Erythroblast (primary cell): ENCODE measurements at places on chromosomes 11 and 22.

- no peak for DNase-seq
Observed at GRCh38 chr11:57588046-57588710, 9.3 kb upstream of the SERPING1 start.

- no peak for DNase-seq
Observed at GRCh38 chr11:123457187-123457770, 27.2 kb downstream of the GRAMD1B start.

GRCh38 chr11:20014067-20014402 lies 146.2 kb downstream of the DBX1 start:
- DNase-seq = no peak

DNA sequence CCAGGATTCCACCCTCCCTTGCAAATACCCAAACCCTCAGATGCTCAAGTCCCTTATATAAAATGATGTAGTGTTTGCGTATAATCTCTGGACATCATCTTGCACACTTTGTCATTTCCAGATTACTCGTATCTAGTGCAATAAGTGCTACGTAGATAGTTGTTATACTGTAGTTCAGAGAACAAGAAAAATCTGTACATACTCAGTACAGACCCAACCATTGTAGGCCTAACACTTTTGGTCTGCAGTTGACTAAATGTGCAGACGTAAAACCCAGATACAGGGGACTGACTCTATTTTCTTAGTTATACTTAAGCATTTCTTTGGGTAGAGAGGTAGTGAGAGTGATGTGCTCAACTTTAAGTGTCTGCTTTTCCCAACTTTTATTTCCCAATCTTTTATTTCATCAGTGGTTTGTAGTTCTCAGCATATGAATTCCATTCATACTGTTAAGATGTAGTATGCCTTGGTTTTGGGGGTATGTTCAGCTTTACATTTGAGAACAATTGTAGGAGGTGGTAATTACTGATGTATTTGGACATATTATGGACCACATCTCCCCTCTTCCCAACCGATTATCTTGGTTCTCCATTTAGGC lies 43.9 kb downstream of the DDX6 start:
- DNase-seq = no peak

DNA sequence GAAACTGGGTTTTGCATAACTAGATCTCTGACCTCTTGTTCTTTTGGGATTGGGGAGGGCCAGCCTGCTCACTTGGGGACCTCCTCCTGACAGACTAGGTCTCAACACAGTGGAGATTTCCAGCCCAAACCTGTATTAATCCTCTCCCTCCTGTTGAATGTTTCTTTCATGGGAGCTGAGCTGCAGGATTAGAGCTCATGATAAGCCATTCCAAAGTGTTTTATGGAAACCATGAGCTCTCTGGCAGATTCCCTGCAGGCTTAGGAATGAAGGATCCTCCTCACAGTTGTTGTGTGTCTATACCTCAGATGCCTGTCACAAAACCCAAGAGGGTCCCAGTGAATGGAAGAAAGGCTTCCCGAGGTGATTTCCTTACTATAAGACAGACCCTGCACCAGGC lies 248.4 kb upstream of the B3GAT1 start:
- no peak for DNase-seq

GRCh38 chr22:29269230-29269604 lies 1.1 kb downstream of the EWSR1 start:
- DNase-seq = peak; percentile 49

DNA sequence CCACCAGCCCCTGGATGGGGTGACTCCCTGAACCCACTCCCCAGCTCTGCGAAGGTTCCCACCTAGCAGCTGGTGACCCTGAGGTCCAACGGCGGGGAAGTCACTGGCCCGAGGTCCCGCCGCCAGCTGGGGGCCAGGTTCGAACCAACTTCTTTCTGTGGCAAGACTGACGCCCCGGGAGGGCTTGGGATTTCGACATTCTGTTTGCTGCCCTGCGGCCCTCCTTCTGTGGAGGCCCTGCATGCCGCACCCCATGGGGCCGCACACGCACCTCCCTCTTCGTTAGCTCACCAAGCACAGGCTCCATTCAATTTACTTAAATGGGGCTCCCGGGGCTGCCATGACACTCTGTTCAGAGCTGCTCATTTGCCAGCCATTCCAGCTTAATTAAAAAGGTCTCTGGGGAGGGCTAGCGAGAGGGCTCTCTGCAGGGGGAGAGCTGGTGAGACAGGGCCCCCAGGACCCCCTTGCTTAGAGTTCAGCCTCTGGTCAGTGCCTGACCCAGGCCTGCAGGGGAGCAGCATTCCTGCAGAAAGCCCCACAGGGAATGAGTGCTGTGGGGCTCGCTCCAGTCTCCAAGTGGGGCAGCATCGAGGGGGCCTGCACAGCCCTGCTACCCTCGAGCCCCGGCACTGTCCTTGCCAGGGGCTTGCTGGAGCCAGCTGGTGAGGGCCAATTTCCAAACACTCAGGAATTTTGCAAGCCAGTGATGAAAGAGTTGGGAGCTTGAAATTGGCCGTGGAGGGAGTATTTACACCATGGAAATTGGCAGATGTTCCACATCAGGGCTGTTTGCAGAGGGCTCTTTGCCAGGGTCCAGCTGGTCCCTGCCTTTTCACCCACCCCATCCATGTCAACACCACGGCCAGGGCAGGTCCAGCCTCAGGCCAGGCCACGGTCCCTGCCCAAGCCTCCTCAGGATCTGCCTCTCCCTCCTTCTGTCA lies 80.8 kb downstream of the CACNA1I start:
- DNase-seq = no peak

DNA sequence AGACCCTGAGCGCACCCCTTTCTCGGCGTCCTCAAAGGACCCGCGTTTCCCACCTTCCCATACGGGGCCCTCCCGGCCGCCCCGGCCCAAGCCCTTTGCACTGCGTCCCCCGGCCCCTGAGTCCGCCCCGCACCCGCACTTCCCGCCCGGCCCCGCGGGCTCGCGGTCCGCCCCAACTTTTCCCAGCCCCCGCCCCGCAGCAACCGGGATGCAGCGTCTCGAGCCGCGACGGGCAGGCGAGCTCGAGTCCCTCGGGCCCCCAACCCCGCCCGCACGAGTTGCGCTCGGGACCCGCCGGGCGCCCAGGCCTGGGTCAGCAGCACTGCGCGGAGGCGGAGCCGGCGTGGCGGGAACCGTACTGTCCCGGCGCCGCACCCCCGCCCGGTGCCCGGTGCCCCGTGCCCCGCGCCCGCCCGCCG lies 371 bp downstream of the SMCO4 start:
- DNase-seq = no peak

- peak; percentile 39 for DNase-seq
Observed at GRCh38 chr22:16917144-16918003, 90.6 kb downstream of the GAB4 start.

GRCh38 chr11:73537969-73538368 lies 59.9 kb downstream of the FAM168A start:
- DNase-seq = no peak

DNA sequence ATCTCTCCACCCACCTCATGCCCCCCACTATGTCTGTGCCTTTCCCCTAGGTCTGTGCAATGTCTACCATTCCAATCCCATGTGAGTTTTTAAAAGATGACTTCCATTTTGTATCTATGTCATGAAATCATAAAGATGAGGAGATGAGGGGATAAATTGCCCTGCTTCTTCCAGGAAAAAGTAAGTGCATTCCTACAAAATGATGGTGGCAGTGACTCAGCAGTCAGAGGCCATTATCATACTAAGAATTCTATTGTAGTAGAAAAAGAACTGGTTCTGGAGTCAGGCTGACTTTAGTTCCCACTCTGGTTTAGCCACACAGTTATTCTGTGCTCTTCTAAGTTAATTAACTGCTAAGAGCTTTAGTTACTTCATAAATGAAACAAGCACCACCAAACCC lies 89.6 kb upstream of the API5 start:
- DNase-seq = no peak

DNA sequence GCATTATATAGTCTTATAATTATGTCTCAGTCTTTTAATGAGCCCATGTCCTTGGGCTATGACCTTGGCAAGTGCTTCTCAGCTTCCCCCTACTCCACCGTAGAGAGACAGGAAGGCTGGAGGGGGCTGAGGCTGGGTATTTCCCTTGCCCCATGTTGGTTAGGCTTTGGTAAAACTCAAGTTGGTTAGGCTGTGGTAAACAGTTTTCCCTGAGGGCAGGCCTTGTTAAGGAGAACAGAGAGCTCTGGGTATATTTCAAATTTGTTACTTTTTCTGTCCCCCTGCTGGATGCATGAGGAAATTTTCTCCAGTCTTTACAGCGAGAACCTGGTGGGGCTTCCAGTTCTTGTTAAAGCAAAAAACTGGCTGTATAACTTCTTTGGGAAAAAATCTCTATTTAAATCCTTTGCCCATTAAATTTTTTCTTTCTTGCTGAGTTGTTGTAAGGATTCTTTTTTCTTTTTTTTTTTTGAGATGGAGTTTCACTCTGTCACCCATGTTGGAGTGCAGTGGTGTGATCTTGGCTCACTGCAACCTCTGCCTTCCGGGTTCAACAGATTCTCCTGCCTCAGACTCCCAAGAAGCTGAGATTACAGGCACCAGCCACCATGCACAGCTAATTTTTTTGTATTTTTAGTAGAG lies 12.2 kb upstream of the DCHS1 start:
- peak; percentile 39 for DNase-seq

- DNase-seq = no peak
Observed at GRCh38 chr22:29641042-29641699, 37.7 kb downstream of the NF2 start.

GRCh38 chr11:18001191-18001590 lies 11.7 kb downstream of the SERGEF start:
- DNase-seq = no peak

GRCh38 chr22:28072066-28072465 lies 153.0 kb upstream of the PITPNB start:
- peak; percentile 7 for DNase-seq

- DNase-seq = no peak
Observed at GRCh38 chr11:44150401-44150800, 54.9 kb downstream of the EXT2 start.

DNA sequence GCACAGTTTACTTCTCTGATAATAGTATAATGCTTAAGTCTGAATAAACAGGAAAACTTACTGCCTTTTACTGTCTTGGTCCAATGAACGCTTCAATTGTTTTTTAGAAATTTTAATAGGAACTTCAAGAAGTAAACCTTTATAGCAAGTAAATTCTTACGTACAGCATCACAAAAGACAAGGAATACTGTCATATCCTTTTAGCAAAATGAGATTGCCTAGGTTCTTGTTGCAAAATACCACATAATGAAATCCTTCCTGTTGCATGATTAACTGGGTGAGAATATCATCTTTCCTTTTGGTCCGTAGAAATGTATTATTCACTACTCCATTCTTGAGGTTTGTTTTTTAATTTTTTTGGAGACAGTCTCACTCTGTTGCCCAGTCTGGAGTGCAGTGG lies 22.3 kb upstream of the HIKESHI start:
- peak; percentile 10 for DNase-seq

DNA sequence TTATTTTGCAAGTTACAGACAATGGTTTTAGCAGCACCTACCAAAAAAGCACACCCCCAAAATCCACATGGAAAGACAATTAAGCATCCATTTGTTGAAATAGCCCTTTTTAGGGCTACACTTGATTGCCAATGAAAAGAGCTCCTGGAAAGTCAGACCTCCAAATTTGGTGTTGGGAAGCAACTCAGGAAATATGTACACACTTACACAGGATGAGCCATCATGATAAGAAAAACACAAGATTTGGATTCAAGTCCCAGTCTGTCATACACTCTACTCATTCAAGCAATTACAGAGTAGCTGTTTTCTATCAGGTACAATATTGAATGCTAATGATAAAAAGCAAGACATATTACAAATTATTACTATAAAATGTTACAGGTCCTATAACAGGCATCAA lies 31.5 kb downstream of the FAM168A start:
- no peak for DNase-seq

DNA sequence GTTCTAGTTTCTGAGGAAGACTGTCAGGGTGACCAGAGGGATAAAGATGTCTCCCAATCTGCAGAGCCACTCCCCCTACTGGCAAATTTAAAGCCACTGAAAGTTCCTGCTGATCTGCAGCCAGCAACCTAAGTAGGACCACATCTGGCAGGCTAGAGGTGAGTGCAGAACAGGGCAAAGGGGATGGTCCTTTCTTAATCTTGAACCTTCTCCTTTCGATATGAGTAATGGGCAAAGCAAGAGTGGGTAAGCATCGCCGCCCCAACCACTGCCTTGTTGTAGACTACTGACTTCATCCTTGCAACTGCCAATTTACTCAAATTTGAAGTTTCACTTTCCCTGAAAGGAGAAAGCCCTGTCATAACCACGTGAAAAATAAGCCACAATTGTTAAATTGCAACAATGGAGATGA lies 30.7 kb downstream of the SCUBE2 start:
- peak; percentile 29 for DNase-seq

GRCh38 chr22:22547692-22548300 lies 11.3 kb downstream of the PRAME start:
- DNase-seq = no peak

DNA sequence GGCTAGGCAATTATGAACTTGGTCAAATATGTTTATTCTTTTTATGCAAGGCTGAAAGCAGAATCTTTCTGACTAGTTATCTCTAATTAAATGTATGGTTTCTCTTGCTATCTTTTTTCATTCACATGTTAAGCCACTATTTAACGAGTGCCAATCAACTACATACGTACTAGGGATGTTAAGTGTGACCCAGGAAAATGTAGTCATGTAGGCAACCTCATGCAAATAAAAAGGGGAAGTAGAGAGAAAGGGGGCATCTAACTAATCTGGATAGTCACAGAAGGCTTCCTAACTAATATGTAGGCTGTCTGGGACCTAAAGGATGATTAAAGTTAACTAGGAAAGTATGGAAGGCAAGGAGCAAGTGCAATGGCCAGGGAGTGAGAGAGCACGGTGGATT lies 23.5 kb downstream of the TBRG1 start:
- no peak for DNase-seq

DNA sequence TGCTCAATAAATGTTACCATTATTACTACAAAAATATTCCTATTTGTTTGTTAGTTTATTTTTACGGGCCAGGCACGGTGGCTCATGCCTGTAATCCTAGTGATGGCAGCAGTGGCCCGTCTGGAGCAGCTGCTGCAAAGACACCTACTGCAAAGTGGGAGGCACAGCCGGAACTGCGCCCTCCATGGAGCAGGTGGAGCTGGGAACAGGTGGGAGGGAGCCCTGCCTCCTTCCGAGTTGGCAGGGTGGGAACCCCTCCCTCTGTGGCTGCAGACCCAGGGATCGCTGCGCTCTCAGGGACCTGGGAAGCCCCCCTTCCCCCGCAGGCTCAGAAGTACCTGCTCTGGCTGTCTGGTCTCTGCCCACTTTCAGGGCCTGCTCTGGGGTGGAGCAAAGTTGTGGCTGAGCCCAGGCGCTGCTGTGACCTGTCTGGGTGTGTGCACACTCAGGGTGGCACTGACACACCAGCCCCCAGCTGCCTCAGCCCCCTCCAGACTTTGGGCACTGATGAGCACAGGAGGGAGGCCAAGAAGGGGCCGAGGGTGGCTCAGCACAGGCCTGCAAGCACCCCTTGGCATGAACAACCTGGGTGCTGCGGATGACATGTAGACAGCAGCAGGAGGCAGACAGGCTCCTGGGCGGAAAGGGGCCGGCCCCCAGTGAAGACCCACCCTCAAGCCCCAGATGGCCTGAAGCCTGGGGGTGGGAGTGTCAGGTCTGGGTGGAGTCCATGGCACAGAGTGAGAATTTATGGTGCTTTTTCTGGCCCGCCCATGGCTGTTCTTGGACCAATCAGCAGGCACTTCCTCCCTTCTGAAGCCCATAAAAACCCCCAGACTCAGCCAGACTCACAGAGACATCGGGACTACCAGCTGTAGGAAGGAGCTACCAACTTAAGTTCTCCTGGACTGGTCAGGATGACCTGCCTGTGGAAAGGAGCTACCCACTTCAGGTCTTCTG lies 103.7 kb upstream of the CLMP start:
- no peak for DNase-seq
